ENCODE measurements at places on chromosomes 6 and 20. TPM values are rescaled to one million over a fixed set of nuclear protein-coding genes. Genes with fewer than 3 reads are reported as not detected.

- DNase-seq, result peak; percentile 84
Observed at GRCh38 chr6:118894425-118895260, 691 bp downstream of the ASF1A start.

- DNase-seq, result no peak
Observed at GRCh38 chr6:52208612-52209011, 22.4 kb downstream of the IL17A start.

- DNase-seq, result no peak
Observed at GRCh38 chr6:132512342-132512637, 626 bp downstream of the STX7 start.

- DNase-seq, result no peak
Observed at GRCh38 chr20:47468290-47469050, 33.2 kb upstream of the NCOA3 start.

DNA sequence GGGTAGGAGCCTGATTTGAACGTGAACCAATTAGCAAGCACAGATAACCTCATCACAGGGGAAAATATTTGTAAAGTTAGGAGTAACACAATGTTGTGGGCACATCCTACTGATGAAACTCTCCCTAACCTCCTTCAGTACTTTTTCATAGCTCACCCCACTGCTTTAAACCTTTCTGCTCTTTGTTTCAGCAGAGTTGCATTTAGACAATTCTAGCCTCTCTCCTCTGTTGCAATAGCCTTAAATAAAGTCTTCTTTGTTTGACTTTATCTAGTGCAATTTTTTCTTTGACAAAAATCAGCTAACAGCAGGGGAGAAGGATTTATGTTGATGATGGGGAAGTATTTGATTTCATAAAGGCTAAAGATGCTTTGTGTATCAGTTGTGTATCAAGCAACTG lies 14.1 kb downstream of the C6orf141 start:
- DNase-seq, result no peak

DNA sequence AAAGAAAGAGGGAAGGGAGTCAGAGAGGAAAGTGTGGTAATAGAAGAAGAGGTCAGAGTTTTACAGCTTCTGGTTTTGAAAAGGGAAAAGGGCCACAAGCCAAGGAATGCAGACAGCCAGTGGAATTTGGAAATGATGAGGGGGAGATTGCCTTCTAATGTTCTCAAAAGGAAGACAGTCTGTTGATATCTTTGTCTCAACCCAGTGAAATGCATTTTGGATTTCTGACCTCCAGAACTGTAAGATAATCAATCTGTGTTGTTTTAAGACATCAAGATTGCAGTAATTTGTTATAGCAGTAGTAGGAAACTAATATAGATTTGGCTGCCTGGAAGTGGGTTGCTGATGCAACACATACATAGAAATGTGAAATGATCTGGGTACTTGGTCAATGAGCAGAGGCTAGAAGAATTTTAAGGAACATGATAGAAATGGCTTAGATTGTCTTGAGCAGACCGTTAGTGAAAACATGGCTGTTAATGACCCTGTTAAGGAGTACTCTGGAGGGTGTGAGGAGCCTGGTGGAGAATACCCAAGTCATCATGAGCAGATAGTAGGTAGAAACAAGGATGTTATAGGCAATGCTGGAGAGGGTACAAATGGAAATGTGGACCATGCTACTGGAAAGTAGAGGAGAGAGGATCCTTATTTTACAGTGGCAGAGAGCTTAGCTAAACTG lies 255.8 kb upstream of the RAB32 start:
- DNase-seq, result no peak

GRCh38 chr6:84356907-84357306 lies 129.5 kb upstream of the CEP162 start:
- DNase-seq, result no peak

DNA sequence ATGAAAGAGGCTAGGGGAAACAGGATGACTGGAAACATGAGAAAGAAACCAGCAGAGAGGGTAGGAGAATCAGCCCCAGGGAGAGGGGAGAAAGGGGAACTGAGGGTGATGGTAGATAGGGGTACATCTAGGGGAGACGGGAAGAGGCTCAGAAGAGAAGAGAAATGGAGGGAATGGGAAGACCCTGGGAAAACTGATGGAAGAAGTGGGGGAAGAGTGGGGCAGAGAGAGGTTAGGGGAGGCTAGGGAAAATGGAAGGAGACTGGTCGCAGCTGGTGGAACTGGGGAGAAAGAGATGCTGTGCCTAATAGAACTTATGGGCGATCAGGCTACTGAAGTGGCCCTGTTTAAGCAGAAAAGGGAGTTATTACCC lies 548 bp downstream of the PROCR start:
- no peak for DNase-seq

DNA sequence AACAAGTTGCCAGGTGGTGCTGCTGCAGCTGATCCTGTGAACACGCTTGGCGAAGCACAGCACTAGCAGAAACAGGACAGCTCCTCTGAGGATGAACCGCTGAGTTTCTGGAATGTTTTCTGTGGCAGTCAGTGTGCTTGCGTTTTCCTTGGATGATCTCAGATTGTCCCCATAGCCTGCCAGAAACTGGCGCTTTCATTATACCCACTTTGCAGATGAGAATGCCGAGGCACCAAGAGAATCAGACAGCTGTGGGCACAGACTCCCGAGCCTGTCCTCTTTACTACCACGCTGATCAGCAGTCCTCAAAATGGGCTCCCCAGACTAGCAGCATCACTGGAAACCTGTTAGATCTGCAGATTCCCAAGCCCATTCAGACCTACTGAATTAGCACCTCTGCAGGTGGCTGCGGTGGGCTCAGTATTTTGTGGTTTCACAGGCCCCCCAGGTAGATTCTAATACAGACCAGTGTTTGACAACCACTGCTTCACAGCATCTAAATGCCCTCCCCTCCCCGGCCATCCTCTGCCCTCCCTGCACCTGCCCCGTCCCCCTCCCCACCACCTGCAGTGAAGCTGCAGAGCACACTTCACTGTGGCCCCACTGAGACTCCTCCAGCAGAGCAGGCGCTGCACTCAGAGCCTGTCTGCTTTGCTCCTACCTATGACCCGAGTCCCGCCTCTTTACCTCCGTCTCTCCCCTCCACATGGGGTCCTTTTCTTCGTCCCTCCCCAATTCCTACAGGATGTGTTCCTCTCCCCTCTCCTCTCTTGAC lies 29.6 kb downstream of the SPATA2 start:
- DNase-seq, result no peak

GRCh38 chr6:118709859-118710350 lies 58.5 kb upstream of the CEP85L start:
- no peak for DNase-seq

DNA sequence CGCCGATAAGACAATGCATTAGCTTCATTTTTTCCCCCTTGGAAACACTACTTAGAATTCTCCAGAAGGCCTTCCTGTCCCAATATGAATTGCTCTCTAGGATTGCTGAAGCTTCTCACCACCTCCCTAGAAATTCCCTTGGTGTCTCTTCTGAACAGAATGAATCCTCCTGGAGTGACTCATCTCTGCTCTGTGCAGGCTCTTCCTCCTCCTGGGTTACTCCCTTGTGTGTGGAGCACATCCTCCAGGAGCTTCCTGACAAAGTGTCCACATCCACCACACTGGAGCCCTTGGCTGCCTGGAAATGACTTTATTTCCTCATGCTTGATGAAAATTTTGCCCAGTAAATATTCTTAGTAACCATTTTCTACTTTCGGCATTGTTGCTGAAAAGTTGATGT lies 54.4 kb downstream of the DTNBP1 start:
- DNase-seq, result no peak

- no peak for DNase-seq
Observed at GRCh38 chr6:66838764-66839163, 1131.7 kb upstream of the EYS start.

DNA sequence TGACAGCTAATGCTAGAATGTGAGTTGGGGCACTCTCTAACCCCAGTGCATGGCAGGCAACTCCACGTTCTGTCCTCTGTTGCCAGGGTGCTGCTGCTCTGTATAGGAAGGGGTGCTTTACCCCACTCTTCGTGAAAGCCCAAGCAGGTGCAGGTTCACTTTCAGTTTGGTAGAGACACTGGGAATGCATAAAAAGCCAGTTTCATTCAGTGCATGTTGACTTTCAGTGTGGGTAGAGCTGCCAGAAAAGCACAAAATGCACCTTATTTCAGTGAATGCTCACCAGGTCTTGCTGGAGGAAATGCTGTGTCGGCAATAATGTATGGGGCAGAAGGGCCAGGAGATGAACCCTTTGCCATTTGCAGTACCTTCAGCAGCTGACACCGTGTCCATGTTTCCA lies 62.1 kb upstream of the ADGRB3 start:
- DNase-seq, result peak; percentile 31

GRCh38 chr6:119610754-119611153 lies 261.2 kb upstream of the MAN1A1 start:
- DNase-seq, result no peak

GRCh38 chr6:111119571-111120329 lies 32.4 kb downstream of the SLC16A10 start:
- no peak for DNase-seq

DNA sequence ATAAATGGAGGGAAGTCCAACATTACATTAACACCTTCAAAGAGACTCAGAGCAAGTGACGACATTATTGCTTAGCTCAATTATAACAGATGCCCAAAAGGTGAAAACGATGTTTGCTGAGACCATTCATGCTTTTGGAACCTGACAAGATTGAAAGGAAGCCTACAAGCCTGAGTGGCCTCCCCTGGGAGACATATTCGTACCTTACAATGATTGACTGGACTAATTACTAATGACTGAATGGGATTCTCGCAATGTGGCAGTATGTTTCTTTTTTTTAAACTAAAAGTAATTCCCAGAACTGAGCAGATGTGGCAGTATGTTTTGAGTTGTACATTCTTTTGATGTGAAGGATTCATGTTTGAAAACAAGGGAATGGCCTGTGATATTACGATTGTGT lies 49.9 kb downstream of the VEGFA start:
- DNase-seq, result no peak

DNA sequence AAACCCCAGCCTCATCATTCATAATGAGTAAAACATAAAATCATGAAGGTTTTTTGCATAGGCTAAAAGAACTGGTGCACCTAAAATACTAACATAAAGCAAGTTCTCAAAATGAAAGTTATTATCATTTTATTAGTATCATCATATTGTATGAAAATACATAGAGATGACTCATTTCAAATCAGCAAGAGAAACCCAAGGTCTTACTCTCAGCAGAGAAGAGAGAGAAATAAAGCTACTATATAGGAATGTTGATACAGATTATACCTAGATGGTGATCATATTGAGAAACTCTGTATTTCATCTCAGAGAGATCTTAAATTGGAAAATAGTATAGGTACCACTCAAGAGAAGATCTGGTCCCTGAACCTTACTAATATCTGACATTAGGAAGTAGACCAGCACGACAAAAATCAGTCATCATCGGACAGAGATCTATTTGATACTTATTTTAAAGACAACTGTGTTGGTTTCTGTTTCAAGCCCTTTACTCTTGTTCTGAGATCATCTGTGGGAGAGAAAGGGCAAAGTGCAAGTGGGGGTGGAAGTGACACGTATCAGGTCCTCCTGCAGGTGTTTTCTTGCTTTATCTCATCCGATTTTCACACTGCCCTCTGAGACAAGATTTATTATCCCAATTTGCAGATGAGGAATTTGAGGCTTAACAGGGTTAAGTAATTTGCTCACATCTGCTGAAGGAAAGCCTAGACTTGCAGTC lies 532.3 kb downstream of the MAFB start:
- DNase-seq, result no peak

- DNase-seq, result no peak
Observed at GRCh38 chr6:139583420-139583819, 209.0 kb upstream of the CITED2 start.

DNA sequence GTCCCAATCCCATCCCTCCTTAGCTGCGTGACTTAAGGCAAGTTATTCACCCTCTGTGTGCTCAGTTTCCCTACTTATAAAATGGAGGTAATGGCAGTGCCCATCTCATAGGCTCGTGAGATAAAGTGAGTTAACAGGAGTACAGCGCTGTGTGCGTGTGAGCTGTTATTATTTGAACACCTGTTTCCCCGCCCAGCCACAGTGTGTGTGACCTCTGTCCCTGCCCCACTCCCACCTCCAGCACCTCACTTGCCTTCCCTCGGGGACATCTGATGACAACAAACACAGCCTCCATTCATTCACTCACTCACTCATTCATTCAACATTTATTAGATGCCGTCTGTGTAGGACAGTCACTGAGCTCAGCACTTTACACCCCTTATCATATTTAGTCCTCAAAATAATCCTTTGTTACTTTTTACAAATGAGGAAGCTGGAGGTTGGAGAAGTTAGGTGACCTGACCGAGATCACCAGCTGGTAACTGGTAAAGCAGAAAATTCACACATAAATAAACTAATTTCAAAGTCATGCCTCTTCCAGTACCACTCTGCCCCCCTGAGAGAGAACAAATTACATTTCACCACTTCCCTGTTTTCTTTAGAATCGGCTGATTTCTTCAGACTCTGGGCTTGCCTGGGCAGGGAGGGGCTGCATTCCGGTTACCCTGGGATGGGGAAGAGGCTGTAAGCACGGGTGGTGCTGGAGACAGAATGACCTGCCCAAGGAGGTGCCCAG lies 58.6 kb downstream of the CPNE5 start:
- no peak for DNase-seq

- no peak for DNase-seq
Observed at GRCh38 chr6:124512431-124512830, 449.8 kb upstream of the RNF217 start.

GRCh38 chr20:59645761-59646171 lies 41.4 kb downstream of the PHACTR3 start:
- DNase-seq, result no peak

- no peak for DNase-seq
Observed at GRCh38 chr20:32397567-32398084, 39.5 kb downstream of the ASXL1 start.

- DNase-seq, result no peak
Observed at GRCh38 chr6:74074645-74075044, 378.6 kb downstream of the CD109 start.

DNA sequence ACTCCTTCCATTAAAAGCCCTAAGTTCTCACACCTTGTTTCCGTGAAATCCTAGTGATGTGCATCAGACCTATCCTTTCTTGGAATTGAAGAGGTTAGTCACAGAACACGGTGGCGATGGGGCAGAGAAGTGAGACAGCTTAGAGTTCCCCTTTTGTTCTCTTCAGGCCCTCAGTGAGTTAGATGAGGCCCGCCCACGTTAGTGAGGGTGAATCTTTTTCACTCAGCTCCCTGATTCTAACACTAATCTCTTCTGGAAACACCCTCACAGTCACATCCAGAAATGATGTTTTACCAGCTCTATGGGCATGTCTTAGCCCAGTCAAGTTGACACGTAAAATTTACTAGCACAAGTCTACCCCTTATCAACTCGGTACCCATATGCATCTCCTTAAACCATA lies 172.7 kb upstream of the NOX3 start:
- DNase-seq, result no peak

LRFN2 gene
- total RNA-seq, result not detected

PCK1 gene
- total RNA-seq, result 4.4 TPM

CD83 gene
- 1.3 TPM for total RNA-seq

CST4 gene
- not detected for total RNA-seq

KCNG1 gene
- total RNA-seq, result 0.32 TPM

CUL7 gene
- 7.3 TPM for total RNA-seq

EYA2 gene
- total RNA-seq, result 1.5 TPM

SOX4 gene
- 7.8 TPM for total RNA-seq

TRERF1 gene
- total RNA-seq, result 1.7 TPM

SMOC2 gene
- total RNA-seq, result 16.4 TPM

SCGN gene
- total RNA-seq, result 1.2 TPM
